ENCODE measurements at places on chromosomes 6 and 20. TPM values are rescaled to one million over a fixed set of nuclear protein-coding genes. Genes with fewer than 3 reads are reported as not detected.

DNA sequence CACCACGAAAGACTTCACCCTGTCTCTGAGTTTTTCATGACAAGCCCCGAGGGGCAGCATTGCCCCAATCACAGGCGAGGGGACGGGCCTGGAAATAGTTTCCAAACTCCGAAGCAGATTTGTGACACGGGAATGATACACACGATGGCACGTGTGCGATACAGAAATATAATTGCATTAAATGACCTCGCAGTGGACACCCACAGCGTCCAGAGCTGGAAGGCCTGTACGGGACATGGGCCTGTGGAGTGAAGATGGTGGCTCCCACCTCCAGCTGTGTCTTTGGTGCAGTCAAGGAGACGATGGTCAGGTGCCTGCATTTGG is 43.0 kb downstream of the PMEPA1 start:
- no peak for DNase-seq

DNA sequence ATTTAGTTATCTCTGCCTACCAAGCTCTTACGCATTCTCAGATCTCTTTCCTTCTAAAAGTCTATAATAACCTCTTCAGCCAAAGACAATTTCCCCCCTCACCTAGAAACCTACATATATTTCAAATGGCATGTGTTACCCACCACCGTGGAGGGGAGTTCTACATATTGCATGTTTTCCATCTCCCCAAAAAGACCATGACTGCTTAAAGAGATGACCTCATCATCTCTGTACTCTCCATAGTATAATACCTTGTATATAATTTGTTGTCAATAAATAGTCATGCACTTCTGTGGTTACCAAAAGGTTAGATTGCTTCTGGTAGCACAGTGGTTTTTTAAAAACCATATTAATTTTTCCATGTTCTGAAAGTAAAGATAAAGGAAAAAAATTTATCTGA is 148.4 kb downstream of the TBX18 start:
- DNase-seq: no peak

GRCh38 chr6:116461932-116462885 is 1.0 kb downstream of the CALHM6 start:
- DNase-seq: peak; percentile 63

DNA sequence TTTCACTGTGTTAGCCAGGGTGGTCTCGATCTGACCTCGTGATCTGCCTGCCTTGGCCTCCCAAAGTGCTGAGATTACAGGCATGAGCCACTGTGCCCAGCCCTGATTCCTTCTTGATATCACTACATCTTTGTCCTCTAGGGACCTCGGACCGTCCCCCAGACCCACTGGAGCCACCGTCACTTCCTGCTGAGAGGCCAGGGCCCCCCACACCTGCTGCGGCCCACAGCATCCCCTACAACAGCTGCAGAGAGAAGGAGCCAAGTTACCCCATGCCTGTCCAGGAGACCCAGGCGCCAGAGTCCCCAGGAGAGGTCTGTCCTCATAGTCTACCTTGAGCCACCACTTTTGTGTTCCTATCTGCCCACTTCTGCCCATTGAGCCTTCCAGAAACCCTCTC is 14.6 kb downstream of the MAVS start:
- DNase-seq: no peak

GRCh38 chr6:164258421-164258820 is 843.9 kb downstream of the QKI start:
- no peak for DNase-seq

The BNIP5 gene
- total RNA-seq: not detected

The NRN1 gene
- 8.7 TPM for total RNA-seq

The RPL7L1 gene
- total RNA-seq: 68.7 TPM

The APCDD1L gene
- not detected for total RNA-seq

Measured in activated CD4-positive, alpha-beta T cell treated with anti-CD3 and anti-CD28 coated beads, Interleukin-2, amount 10 ng/mL, durations not matched to agents 7 days and 5 days (primary cell).